ENCODE measurements at places on chromosomes 1 and 21. TPM values are rescaled to one million over a fixed set of nuclear protein-coding genes. Genes with fewer than 3 reads are reported as not detected.
A peak's percentile ranks its signal among the peaks of the same experiment; 100 is the strongest.

The NCAM2 gene
- 8.5 TPM for total RNA-seq

The HECTD3 gene
- 20.3 TPM for total RNA-seq

The ETV3L gene
- not detected for total RNA-seq

The KIAA1614 gene
- total RNA-seq: 8.1 TPM

The NGF gene
- 8.5 TPM for total RNA-seq

The CLCA1 gene
- not detected for total RNA-seq

The SH2D5 gene
- total RNA-seq: 2.3 TPM

The ST6GALNAC5 gene
- 1.3 TPM for total RNA-seq

The C1orf53 gene
- 3.0 TPM for total RNA-seq

The DDR2 gene
- total RNA-seq: 303 TPM

DNA sequence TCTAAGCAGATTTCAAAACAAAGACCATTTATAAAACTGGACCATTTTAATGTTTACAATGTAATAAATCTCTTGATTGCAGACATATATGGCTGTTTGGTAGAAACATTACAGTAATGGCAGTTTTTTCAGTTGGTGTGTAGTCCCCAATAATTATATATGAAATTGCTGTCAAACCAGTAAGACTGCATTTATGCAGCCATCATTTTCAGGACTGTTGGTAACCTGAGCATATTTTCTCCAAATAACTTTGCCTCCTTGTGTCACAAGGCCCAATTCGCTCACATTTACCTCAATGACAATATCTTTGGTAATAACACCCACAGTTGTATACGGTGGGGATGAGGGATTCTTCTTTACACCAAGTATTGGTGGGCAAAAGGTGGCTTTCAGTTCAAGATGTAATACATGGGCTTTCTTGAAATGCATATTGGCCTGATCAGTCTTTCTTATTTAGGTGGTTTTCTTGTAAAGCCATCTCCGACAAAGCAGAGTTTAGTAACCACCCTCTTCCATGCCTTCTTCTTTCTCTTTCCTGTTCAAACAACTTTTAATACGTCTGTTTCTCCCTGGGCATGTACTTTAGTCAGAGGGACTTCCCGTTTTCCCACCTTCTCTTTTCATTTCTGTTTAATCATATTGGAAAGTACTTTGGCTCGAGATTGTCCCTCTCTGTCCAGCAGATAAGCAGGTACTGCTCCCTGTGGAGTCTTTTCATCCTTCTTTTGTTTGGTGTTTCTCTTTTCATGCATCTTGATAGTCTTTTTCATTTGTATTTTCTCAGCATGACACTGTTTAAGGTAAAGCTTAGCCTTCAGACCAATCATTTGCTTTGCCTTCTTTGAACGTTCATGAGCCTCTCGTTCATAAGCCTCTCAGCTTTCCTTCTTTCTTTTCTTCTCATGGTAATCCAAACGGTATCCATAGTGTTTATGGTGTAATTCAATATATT lies 30.4 kb downstream of the ATP2B4 start:
- no peak for DNase-seq
- H3K4me1 ChIP-seq: peaks cover 9% of the 10 kb centered on the region
- no peak overlapping the region for H3K27ac ChIP-seq
- H3K36me3 ChIP-seq: peaks cover 2% of the 10 kb centered on the region

GRCh38 chr1:201982082-201982622 lies 296 bp upstream of the RNPEP start:
- peak overlapping the region; percentile 92 for H3K4me3 ChIP-seq
- H3K4me1 ChIP-seq: no peaks in the 10 kb centered on the region
- no peaks in the 10 kb centered on the region for H3K27me3 ChIP-seq

DNA sequence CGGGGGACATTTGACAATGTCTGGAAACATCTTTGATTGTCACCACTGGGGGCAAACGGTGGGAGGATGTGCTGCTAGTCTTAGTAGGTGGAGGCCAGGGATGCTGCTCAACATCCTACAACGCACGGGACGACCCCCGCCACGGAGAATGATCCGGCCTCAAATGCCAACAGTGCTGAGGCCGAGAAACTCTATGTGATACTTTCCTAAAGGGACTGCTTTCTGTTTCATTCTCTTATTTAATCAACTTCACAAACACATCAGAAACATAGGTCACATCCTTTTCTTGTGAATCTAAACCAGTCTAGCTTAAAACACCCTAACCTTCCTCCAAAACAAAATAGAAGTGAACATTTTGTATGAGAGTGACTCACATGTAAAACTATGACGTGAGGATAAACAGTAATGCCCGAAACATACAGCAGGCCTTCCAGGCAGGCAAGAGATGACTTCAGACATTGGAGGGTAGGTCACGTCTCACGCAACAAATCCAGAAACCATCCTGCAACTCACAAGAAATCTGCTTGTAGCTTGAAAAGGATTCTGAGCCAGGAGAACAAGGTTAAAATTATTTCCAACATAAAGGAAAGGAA lies 37.2 kb upstream of the ETS2 start:
- peaks cover 22% of the 10 kb centered on the region for H3K4me1 ChIP-seq
- H3K36me3 ChIP-seq: no peaks in the 10 kb centered on the region
- peak overlapping the region; percentile 97 for H3K27ac ChIP-seq
- DNase-seq: peak; percentile 96
- no peaks in the 10 kb centered on the region for H3K27me3 ChIP-seq

DNA sequence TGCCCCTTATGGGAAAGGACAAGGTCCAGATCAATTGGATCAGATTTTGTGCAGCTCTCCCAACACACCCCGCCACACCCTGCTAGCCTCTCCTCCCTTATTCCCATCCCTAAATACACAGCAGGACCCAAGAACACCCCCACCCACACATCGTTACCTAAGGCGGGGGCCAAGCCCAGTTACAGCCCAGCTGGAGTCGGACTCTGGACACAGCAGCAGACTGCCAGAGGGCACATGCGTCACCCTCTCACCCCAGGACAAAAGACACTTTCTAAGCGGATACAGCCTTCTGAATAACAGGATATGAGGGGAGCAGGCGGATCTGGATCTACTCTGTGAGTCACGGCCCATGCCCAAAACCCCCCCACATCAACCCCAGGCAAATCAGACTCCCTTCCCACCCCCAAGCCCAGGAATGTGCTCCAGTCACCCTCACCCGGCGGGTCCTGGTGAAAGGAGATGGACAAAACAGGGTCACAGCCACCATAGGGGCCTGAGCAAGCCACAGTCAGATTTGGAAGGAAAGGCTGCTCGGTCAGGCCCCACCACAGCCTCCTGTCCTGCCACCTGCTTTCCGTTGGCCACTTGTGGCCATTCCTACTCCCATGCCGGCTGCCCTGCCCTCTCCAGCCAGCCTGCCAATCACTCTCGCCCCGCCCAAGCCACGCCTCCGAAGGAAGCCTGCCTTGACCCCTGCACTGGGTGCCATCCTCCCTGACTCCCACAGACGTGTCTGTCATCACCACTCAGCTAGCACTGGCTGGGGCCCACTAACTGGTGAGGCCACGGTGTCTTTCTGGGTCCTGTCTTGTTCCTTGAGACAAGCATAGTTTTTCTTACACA lies 4.0 kb downstream of the S100A16 start:
- peak overlapping the region; percentile 94 for H3K27ac ChIP-seq
- H3K4me1 ChIP-seq: peaks cover 20% of the 10 kb centered on the region
- peaks cover 15% of the 10 kb centered on the region for H3K36me3 ChIP-seq
- no peaks in the 10 kb centered on the region for H3K27me3 ChIP-seq
- peak overlapping the region; percentile 56 for H3K4me3 ChIP-seq
- DNase-seq: peak; percentile 95

- H3K27me3 ChIP-seq: no peaks in the 10 kb centered on the region
- no peak overlapping the region for H3K27ac ChIP-seq
- H3K36me3 ChIP-seq: no peaks in the 10 kb centered on the region
- no peak overlapping the region for H3K4me3 ChIP-seq
- H3K4me1 ChIP-seq: no peaks in the 10 kb centered on the region
- DNase-seq: no peak
Measured at GRCh38 chr1:176745945-176746344, 283.0 kb downstream of the PAPPA2 start.

DNA sequence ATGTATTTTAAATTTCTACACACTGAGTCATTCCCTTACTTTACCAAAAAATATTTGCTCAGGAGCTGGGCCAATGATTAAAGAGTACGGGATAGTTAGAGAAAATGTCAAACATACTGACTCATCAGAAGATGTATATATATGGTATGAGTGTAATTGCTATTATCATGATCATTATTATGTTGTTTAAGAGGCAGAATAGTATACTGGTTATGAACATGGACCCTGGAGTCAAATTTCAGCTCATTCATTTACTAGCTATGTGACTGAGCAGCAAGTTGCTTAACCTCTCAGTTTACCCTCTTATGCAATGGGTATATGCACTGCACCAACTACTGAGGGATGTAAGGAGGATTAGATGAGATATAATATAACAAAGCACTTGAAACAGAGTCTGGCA lies 41.2 kb upstream of the USH2A start:
- H3K4me3 ChIP-seq: no peak overlapping the region
- DNase-seq: peak; percentile 98
- no peaks in the 10 kb centered on the region for H3K27me3 ChIP-seq
- peaks cover 12% of the 10 kb centered on the region for H3K4me1 ChIP-seq
- no peak overlapping the region for H3K27ac ChIP-seq
- no peaks in the 10 kb centered on the region for H3K36me3 ChIP-seq

GRCh38 chr1:55938376-55938850 lies 641.0 kb downstream of the PLPP3 start:
- no peak overlapping the region for H3K4me3 ChIP-seq
- H3K27me3 ChIP-seq: no peaks in the 10 kb centered on the region
- no peaks in the 10 kb centered on the region for H3K4me1 ChIP-seq
- no peak for DNase-seq

DNA sequence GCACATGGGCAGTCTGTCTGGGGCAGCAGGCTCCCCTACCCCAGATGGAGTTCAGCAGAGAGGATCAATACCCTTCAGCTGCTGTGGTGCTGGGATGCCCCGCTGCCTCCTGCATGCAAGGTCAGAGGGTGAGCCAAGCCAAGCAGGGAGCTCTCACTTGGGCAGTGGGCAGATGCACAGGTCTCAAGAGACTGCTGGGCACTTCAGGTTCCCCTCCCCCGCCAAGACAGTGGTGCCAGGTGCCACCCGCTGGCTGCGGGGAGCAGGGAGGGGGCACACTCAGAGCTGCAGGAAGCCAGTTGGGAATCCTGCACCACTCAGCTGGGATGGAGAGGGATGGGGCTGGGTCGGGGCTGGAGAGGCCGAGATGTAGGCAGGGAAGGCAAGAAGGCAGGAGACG lies 15.8 kb upstream of the EVA1B start:
- H3K4me1 ChIP-seq: peaks cover 13% of the 10 kb centered on the region
- no peak for DNase-seq
- H3K36me3 ChIP-seq: peaks cover 23% of the 10 kb centered on the region
- no peaks in the 10 kb centered on the region for H3K27me3 ChIP-seq

- H3K27me3 ChIP-seq: no peaks in the 10 kb centered on the region
- H3K36me3 ChIP-seq: no peaks in the 10 kb centered on the region
- no peaks in the 10 kb centered on the region for H3K4me1 ChIP-seq
Measured at GRCh38 chr1:9850442-9851162, 26.8 kb upstream of the CLSTN1 start.

DNA sequence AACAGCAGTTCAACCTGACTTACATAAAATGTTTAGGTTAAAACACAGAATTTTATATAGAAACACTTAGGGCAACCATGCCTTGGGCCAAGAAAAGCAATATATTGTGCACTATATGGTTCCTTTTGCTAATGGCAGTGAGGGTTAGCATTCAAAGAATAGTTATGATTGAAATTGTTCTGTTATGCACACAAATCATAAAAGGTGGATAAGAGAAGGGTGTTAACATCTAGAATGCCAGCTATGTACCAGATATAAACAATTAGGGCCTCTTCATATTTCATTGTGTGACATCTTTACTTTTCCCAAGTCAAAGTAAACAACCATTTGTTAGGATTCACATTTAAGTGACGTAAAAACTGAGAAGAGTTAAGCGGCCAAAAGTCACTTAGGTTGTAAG lies 308.0 kb upstream of the B3GALT2 start:
- DNase-seq: no peak
- H3K27ac ChIP-seq: no peak overlapping the region
- H3K36me3 ChIP-seq: no peaks in the 10 kb centered on the region
- H3K27me3 ChIP-seq: no peaks in the 10 kb centered on the region
- no peaks in the 10 kb centered on the region for H3K4me1 ChIP-seq

GRCh38 chr1:22123071-22123390 lies 19.9 kb downstream of the WNT4 start:
- H3K27ac ChIP-seq: no peak overlapping the region
- no peaks in the 10 kb centered on the region for H3K4me1 ChIP-seq
- no peaks in the 10 kb centered on the region for H3K27me3 ChIP-seq
- peaks cover 4% of the 10 kb centered on the region for H3K36me3 ChIP-seq
- DNase-seq: no peak

DNA sequence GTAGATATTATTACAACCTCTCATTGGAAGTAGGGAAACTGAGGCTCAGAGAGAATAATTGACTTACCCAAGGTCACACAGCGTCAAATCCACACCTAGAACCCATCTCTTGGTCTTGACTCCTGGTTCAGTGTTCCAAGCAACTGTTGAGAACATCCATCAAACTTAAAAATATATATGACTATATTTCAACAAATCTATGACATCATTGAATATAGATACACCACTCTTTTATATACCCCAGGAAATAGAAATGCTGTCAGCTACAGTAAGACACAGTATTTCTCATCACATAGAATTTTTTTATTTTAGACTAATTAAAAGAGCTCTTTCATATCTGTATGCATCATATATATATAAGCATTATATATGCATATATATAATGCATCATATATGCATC lies 56.9 kb downstream of the RUNX3 start:
- no peak overlapping the region for H3K27ac ChIP-seq
- H3K4me3 ChIP-seq: no peak overlapping the region
- DNase-seq: no peak
- H3K4me1 ChIP-seq: no peaks in the 10 kb centered on the region

DNA sequence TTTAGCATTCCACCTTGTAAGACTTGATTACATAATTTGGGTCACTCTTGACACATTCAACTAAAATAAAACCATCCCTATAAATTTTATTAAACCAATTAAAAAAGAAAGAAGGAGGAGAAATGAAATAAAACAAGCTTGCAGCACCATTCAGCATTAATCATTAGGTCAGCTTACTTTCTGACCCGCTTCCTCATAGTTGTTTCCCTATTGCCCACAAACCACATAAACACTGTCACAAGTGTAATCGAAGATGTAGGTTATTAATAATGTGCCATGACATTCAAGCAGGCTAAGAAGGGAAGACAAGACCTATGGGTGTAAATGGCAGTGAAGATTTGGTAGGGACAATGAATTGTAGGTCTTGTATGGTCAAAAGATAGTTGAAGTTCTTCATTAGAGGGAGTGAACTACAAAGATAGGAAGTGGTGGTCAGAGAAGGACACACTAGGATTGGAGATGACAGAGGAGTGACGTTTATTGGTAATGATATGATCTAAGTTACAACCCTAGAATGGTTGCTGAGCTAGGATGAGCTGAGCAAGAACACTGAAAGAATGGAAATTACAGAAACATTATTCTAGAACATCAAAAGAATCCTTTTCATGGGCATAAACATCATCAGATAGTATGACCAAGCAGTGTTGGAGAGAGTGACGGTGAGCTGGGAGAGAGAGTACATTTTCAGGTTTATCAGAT lies 231.5 kb downstream of the KCNT2 start:
- peak; percentile 5 for DNase-seq
- no peaks in the 10 kb centered on the region for H3K36me3 ChIP-seq
- no peaks in the 10 kb centered on the region for H3K4me1 ChIP-seq
- H3K27ac ChIP-seq: no peak overlapping the region
